Cardiac muscle cell (in vitro differentiated cells and primary cell): ENCODE measurements at places on chromosomes 5 and 9.

- DNase-seq: no peak
Measured at GRCh38 chr9:22111954-22112247, 102.8 kb upstream of the CDKN2B start.

- peak; percentile 19 for DNase-seq
Measured at GRCh38 chr9:81465468-81466011, 223.8 kb downstream of the TLE1 start.

- DNase-seq: no peak
Measured at GRCh38 chr5:148202531-148203203, at the start of gene SPINK6. Gene SPINK6 (plus strand): TSS chr5:148203042. CDS start chr5:148203097, 55 bp downstream.

GRCh38 chr5:73188764-73189531 is 16.0 kb downstream of the TMEM174 start:
- DNase-seq: no peak

- peak; percentile 85 for DNase-seq
Measured at GRCh38 chr9:123353984-123354591, 1.9 kb upstream of the CRB2 start.

GRCh38 chr5:93941897-93942296 is 200.5 kb upstream of the POU5F2 start:
- peak; percentile 10 for DNase-seq

- DNase-seq: peak; percentile 75
Measured at GRCh38 chr9:97039514-97039860, 545 bp upstream of the CTSV start.
